ENCODE measurements at places on chromosomes 3 and 15.

GRCh38 chr15:59074607-59075006, 30.3 kb upstream of the CCNB2 start:
- no peak for DNase-seq

DNA sequence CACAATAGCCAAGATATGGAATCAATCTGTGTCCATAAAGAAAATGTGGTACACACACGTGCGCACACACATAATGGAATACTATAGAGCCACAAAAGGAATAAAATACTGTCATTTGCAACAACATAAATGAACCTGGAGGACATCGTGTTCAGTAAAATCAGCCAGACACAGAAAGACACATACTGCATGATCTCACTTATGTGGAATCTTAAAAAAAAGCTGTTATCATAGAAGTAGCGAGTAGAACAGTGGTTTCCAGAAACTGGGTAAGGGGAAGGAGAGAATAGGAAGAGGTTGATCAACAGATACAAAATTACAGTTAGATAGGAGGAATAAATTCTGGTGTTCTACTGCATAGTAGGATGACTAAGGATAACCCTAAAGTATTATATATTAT, 11.1 kb downstream of the ATOSA start:
- DNase-seq, result no peak

DNA sequence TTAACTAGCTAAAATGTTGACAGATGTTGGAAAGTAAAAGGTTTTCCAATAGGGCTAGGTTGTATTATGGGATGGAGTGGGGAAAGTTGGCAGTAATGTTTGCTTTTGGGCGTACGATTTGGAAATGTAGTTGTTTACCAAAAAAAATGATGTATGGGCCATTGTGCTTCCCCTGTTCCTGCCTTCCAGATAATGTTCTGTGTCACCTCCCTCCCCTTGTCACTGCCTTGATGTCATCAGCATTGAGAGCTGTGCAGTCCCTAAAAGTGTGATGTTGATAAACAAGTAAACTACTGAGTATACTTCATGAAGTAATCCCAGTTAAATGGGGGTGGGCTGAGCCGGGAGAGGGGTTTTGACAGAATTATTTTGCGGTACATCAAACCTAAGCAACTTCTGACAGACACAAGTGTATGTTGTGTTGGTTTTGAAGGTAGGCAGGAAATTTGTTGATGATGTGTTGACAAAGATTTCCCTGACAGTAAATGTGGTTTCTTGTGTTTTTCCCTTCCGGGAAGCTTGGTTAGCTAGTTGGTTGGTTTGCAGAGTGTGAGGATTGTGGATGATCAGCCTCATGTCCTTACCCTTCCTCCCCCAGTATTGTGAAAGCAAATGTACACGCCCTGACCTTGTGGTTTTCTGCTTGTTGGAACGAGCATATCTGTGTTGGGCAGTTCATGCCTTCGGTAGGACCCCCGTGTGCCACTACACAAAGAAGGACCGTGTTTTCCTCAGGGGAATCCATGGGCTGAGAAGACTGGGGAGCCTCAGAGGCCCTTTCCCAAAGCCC, 87.3 kb downstream of the PGPEP1L start:
- no peak for DNase-seq

GRCh38 chr15:95664450-95664849, 666.0 kb upstream of the NR2F2 start:
- no peak for DNase-seq

DNA sequence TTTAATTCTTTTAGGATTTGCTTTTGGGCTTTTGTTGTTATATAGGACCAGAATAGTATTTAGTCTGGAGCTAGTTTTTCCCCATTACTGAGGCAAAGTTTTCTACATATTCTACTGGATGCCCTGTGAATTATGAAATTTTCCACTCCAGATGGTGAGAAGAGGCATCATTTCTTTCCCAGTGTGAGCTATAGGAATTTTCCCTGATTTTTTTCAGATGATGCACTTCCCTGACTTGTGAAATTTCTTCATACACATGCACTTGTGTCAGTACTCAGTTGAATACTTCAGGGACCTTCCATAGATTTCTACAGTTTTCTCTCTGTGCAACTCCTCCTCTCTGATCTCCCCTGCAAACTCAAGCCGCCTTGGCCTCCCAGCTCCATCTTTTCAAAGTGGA, 73.7 kb upstream of the SLCO2A1 start:
- no peak for DNase-seq

GRCh38 chr3:134299185-134299887, 48.7 kb upstream of the RYK start:
- no peak for DNase-seq

DNA sequence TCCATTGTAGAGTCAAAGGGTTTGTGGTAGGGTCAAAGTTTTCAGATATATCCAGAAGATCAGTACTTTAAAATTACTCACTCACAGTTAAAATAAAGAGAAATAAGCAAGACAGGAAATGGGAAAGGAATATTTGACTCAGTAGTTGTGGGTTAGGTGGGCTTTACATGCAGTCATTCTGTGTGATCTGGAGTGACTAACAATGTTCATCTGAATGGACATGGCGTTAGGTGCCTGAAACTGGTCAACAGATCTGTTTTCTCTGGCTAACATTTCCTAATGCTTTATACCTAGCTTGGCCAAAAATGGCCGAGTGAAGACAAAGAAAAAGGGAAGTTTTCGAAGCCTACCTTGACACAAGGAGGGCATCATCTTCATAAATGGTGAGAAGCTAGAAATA, 133.4 kb upstream of the SATB1 start:
- DNase-seq, result no peak

- no peak for DNase-seq
Measured at GRCh38 chr3:162770551-162770950, 1273.9 kb downstream of the OTOL1 start.

DNA sequence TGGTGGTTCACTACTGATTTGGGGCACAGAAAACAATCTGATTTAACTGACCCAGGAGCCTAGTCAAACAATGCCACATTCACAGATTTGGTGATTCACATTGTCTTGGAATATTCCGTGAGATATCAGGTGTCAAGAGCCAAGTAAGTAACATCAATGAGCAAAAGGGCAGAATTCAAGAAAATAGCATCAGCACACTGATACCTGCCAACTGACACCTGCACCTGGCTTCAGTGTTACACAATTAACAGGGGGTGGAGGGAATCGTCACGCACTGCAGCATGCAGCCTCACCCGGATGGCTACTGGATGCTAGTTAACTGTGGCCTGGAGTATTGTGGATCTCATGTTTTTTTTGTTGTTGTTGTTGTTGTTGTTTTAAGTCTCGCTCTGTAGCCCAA, 17.6 kb downstream of the CCNL1 start:
- no peak for DNase-seq

GRCh38 chr15:87712211-87712610, 544.3 kb downstream of the NTRK3 start:
- no peak for DNase-seq

DNA sequence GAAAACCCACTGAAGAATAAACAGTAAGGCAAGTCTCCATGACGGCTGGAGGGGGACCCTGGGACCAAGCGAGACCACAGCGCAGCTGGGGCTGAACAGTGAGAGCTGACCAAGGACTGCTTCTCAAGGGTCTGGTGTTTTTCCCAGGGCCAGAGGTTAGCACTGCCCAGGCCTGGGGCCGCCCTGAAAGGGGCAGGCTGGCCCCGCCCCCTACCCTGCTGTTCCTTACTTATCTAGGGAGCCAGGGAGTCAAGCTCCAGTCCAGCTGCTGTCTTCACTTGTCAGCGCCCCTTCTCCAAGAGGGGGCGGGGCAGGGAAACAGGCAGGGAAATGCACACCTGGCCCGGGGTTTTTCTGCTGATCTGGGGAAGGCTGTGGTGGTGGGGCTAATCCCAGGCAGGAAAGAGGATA, 51.6 kb upstream of the HACD2 start:
- DNase-seq, result no peak

GRCh38 chr3:142931222-142931621, 32.3 kb downstream of the PAQR9 start:
- DNase-seq, result no peak

DNA sequence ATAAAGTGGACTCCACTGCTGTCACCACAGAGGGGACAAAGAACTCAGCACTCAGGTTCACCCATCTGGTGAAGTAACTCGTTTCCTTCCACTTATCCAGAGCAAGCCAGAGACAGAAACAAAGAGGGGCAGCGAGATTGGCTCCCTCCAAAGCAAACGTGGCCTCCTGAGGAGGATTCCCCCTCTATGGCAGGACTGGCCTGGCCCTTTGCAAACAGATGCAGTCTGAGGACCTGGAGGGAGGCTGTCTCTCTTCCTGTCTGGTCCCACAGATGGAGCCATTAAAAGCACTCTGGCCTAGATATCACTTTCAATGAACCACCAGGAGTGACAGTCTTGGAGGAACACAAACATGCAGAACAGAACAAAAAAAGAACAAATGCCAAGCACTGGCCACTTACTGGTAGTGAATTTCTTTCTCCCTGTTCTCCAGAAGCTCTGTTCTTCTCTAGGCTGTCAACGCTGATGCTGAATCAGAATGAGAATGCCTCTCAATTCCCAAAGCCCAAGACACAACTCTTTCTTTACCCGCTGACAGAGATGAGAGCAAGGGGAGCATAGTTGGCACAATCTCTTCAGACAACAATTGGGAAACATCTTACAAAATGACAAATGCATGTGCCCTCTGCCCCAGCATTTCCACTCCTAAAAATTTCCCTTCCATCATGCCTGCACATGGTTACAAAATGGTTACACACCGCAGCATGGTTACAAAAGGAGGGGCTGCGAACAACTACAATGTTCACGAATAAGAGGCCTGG, 14.3 kb downstream of the KLHL25 start:
- no peak for DNase-seq

DNA sequence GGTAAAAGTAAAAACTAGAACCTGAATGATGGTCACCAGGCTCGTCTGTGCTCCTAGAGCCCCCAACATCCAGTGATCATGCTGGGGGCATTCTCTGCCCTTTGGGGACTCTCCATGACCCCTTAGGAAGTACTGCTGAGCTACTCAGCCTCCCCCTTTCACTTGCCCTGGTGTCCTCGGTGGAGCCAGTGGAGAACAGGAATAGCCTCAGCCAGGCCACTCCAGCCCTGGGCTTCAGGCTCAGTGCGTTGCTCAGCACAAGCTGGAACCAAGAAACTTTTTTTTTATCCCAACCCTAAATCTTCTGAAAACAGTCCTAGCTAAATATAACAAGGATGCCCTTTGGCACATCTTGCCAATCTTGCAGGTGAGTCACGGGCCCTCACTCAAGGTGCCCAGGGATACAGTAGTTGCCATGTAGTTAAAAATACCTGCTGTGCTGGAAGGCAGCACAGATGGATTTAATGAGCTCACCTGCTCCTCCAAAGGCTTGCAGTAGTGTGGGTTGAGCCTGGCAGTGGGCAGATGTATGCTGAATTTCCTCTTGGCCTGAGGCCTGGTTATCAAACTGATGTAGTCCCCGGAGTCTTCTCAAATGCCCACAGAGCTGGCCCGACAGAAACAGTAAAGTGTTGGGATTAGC, 46.9 kb upstream of the TMEM158 start:
- DNase-seq, result no peak

DNA sequence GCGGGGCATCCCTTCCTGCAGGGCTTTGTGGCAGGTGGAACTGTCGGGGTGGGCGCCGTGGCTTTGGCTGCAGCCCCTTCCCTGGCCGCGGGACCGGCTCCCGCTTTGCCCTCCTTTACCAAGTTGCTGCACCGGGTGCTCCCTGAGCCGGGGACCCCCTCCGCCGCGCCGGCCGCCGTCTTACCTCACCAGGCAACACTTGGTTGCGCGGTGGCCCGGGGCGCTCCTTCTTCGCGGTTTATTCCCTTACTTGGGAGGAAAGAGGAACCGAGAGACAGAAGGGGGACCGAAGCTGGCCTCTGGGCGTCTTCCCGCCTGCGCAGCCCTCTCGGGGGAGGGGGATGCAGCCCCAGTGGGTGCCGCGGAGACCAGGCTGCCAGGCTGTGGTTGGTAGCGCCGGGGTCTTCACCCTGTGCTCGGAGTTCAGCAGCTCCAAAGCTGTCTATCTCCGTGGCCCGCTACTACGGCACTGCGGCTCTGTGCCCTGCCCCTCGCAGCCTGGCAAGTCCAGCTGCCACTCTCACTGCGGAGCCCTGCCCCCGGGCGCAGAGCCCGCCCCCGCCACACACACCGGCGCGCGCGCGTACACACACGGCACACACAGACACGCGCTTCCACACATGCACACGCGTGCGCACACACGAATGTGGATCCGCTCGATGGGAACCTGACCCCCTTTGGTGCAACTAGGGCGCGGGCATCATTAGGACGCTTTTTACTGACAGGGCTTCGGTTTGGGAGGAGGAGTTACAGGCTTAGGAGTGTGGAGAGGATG, at the start of gene DGKG:
Gene DGKG (minus strand): TSS at position 473 of the 775 bp plus-strand sequence. CDS start 41,775 bp downstream, outside the sequence.
- no peak for DNase-seq

- no peak for DNase-seq
Measured at GRCh38 chr3:131417751-131418150, 36.2 kb downstream of the NUDT16 start.

GRCh38 chr3:27943106-27943505, 221.0 kb upstream of the EOMES start:
- DNase-seq, result no peak

- DNase-seq, result no peak
Measured at GRCh38 chr15:39110336-39110735, 470.5 kb upstream of the THBS1 start.

DNA sequence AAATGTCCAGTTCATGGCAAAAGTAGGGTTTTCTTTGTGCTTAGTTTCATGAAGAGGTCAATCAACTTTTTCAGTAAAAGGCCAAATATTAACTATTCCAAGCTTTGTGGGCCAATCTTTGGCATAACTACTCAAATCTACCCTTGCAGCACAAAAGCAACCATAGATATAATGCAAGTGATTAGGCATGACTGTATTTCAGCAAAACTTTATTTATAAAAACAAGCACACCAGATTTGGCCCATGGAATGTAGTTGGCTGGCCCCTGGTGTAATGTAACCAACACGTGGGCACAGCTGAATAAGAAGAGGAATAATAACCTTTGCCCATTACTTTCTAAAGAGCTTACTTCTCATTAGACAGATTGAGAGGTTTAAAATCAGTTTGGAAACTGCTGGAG, 50.6 kb downstream of the CASR start:
- DNase-seq, result no peak

DNA sequence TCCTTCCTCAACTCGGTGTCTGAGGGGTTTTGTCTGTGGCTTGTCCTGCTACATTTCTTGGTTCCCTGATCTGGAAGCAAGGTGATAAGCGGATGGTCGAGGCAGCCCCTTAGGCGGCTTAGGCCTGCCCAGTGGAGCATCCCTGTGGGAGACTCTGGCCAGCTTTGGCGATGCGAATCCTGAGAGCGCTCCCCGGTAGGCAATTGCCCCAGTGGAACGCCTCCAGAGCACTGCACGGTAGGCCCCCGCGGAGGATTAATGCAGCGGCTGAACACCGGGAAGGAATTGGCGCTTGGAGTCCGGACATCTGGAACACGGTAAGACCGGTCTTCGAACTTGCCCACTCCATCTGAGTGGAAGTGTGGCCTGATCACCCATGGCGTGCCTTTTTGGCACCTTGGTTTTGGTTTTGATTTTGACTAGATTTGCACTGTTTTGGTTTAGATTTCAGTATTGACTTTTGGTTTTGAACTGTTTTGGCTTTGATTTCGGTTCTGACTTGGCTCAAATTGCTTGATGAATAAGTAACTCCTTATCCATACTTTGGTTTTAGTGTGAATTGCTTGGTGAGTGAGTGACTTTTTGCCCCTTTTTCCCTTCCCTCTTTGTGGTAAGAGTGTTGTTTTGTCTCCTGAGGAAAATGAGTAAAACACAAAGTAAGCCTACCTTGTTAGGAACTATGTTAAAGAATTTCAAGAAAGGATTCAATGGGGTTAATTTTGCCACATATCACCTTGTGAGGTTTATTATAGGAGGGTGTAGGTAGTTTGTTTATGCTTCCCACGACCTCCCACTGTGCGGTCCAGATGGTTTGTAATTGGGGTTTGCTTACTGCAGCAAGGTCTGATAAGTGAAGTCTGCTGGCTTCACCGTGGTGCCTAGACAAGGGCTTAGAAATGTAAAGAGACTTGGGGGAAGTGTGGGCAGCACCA, 27.1 kb upstream of the GPR156 start:
- no peak for DNase-seq

Measured in activated naive CD4-positive, alpha-beta T cell (primary cell).